ENCODE measurements at places on chromosomes 6 and 20.
A peak's percentile ranks its signal among the peaks of the same experiment; 100 is the strongest.

DNA sequence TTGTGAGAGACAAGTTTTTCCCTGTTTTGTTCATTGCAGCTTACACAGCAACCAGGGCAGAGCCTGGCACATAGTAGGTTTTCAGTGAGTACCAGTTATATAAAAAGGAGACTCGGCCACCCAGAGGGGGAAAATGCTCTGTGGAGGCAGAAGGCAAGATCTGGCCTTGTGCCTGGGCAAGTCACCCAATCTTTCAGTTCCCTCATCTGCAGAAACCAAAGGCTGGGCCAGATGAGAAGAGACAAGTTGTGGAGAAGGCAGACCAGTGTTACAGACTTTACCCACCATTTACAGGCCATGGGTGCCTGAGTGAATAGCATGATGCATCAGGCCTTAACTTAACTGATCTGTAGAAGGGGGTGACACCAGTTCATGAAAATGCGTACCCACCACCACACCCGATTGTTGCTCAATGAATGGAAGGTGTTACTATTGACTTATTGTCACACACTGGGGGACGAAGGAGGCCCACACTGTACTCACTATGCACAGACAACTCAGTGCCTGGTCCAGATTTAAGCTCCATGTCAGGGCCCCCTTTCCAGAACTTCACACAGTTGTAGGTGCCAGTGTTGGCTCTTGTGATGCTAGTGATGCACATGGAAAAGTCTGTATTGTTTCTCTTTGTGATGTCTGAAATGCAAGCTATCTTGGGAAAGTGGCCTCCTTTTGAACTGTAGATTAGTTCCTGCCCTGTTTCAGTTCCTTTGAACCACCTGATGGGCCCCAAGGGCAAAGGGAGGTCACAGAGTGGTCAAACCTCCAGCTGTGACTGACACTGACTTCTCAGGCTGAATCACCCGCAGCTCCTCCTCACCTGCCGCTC, 64.3 kb upstream of the SIRPG start:
- DNase-seq: no peak
- H3K27ac ChIP-seq: no peak overlapping the region
- H3K36me3 ChIP-seq: no peaks in the 10 kb centered on the region

DNA sequence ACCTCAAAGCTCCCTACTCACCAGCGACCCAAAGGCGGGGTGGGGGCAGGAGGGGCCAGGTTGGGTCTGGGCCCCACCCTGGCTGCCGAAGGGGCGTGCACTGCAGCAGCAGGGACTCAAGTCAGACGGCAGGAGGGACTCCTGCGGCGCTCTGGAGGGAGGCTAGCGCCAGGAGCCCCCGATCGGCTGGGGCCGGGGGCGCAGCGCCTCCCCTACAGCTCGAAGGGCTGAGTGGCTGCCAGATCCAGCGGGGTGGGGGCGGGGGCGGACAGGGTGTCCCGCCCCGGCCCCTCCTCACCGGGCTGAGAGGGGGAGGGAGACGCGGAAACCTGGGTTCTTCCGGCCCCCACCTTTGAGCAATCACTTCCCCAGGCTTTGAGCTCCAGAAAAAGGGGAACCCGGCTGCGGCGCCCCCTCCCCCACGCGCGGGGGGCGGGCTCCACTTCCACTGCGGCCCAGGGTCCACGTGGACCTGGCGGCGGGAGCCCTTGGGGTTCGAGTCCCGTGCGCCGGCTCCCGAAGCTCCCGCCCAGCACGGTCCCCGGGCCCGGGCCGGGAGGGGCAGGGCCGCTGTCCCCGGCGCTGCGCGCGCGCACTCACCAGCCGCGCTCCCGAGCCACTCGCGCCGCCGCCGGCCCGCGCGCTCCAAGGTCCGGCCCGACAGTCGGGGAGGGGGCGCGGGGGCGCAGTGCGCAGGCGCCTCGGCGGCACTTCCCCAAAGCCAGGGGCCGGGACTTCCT, at the start of gene RGS19:
Gene RGS19, minus strand, starts transcription at position 246 of the 740 bp plus-strand sequence. CDS start 2,632 bp downstream, outside the sequence.
- H3K27me3 ChIP-seq: peaks cover 24% of the 10 kb centered on the region
- peaks cover 22% of the 10 kb centered on the region for H3K4me1 ChIP-seq
- H3K27ac ChIP-seq: no peak within 1 kb of the TSS
- H3K36me3 ChIP-seq: no peaks in the 10 kb centered on the region
- H3K4me3 ChIP-seq: peak within 1 kb of the TSS; percentile 83
- DNase-seq: peak; percentile 83

GRCh38 chr6:70257768-70258273, 45.1 kb downstream of the COL9A1 start:
- no peak overlapping the region for H3K4me3 ChIP-seq
- no peak for DNase-seq
- peaks cover 2% of the 10 kb centered on the region for H3K27me3 ChIP-seq
- no peak overlapping the region for H3K27ac ChIP-seq
- peaks cover 11% of the 10 kb centered on the region for H3K4me1 ChIP-seq
- no peaks in the 10 kb centered on the region for H3K36me3 ChIP-seq

- peaks cover 8% of the 10 kb centered on the region for H3K27me3 ChIP-seq
- peaks cover 38% of the 10 kb centered on the region for H3K4me1 ChIP-seq
- no peak for DNase-seq
- peak overlapping the region; percentile 64 for H3K27ac ChIP-seq
- no peaks in the 10 kb centered on the region for H3K36me3 ChIP-seq
These were observed 55.5 kb downstream of the PRDM1 start for GRCh38 chr6:106141441-106142237.

GRCh38 chr6:29839917-29840316, 12.3 kb downstream of the HLA-G start:
- no peak overlapping the region for H3K27ac ChIP-seq
- DNase-seq: no peak
- H3K4me1 ChIP-seq: no peaks in the 10 kb centered on the region
- peaks cover 71% of the 10 kb centered on the region for H3K27me3 ChIP-seq
- no peak overlapping the region for H3K4me3 ChIP-seq
- no peaks in the 10 kb centered on the region for H3K36me3 ChIP-seq

GRCh38 chr6:161215876-161216615, 57.8 kb downstream of the AGPAT4 start:
- peaks cover 53% of the 10 kb centered on the region for H3K36me3 ChIP-seq
- H3K4me3 ChIP-seq: no peak overlapping the region
- no peaks in the 10 kb centered on the region for H3K4me1 ChIP-seq
- no peak for DNase-seq
- H3K27ac ChIP-seq: no peak overlapping the region
- H3K27me3 ChIP-seq: no peaks in the 10 kb centered on the region

- no peak for DNase-seq
- no peak overlapping the region for H3K27ac ChIP-seq
- H3K4me3 ChIP-seq: no peak overlapping the region
- no peaks in the 10 kb centered on the region for H3K27me3 ChIP-seq
- H3K4me1 ChIP-seq: no peaks in the 10 kb centered on the region
These were observed 47.5 kb upstream of the ADGRF5 start for GRCh38 chr6:46969206-46969605.

DNA sequence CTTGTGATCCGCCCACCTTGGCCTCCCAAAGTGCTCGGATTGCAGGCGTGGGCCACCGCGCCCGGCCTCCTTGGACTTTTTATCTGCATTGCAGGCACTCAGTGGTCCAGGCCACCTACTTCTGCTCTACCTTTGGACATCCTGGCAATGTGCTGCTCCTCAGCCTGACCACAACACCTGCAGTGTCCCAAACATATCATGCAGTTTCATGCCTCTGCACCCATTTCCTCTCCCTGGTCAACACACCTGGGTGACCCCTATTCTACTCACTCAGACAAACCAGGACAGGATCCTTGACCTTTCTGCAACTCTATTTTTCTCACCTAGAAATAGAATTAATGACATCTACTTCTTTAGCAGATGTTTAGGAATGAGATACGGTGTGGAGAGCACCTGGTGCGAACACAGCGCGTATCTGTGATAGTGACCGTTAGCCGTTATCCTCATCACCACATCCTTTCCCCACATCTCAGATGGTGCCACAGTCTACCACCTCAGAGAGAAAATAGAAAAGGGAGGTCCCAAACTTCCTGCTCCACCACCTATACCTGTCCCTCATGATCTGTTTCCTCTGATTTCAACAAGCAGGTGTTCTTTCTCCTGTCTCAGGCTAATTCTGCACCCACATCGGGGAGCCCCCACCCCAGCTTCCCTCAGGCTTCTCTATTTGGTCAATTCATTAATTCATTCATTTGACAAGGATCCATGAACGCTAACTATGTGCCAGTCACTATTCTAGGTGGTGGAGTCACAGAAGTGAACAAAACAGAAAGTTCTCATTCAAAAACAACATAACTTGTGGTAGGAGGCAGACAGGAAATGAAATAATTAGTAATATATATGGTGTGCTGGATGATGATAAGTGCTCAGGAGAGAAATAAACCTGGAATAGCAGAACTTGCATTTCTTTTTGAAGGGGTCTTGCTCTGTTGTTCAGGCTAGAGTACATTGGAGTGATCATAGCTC, 4.3 kb upstream of the BTN3A2 start:
- H3K27me3 ChIP-seq: no peaks in the 10 kb centered on the region
- no peaks in the 10 kb centered on the region for H3K36me3 ChIP-seq
- no peak overlapping the region for H3K4me3 ChIP-seq
- no peak for DNase-seq
- H3K4me1 ChIP-seq: no peaks in the 10 kb centered on the region

- no peak for DNase-seq
- peaks cover 3% of the 10 kb centered on the region for H3K36me3 ChIP-seq
- no peaks in the 10 kb centered on the region for H3K27me3 ChIP-seq
- peak overlapping the region; percentile 77 for H3K27ac ChIP-seq
- peak overlapping the region; percentile 68 for H3K4me3 ChIP-seq
These were observed 406.5 kb downstream of the MAFB start for GRCh38 chr20:40282541-40282940.

- peak overlapping the region; percentile 90 for H3K4me3 ChIP-seq
- H3K27ac ChIP-seq: peak overlapping the region; percentile 61
- H3K4me1 ChIP-seq: peaks cover 15% of the 10 kb centered on the region
These were observed 2.6 kb upstream of the LIN28B start for GRCh38 chr6:104954190-104954797.

DNA sequence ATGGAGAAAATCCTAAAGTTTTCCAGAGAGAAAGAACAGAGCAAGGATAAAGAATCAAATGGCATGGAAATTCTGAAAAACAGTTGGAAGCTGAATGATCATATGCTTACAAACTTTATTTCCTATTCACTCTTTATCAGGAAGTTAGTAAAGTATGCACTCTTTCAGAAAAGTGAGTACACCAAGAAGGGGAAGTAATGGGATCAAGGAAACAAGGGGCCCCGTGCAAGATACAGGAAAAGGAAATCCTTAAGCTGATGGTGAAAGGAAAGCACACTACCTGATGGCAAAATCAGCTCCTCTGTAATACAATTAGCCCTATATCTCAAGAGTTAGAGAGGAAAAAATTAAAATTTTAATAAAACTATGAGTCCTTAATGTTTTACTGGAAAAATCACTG, 14.0 kb downstream of the CALHM6 start:
- no peaks in the 10 kb centered on the region for H3K36me3 ChIP-seq
- H3K4me1 ChIP-seq: peaks cover 20% of the 10 kb centered on the region

GRCh38 chr6:125668071-125668470, 81.4 kb upstream of the HEY2 start:
- peaks cover 21% of the 10 kb centered on the region for H3K4me1 ChIP-seq
- no peak overlapping the region for H3K4me3 ChIP-seq
- DNase-seq: no peak
- H3K27ac ChIP-seq: no peak overlapping the region

- peaks cover 6% of the 10 kb centered on the region for H3K4me1 ChIP-seq
- no peak overlapping the region for H3K27ac ChIP-seq
- no peak for DNase-seq
- H3K36me3 ChIP-seq: no peaks in the 10 kb centered on the region
These were observed 2.0 kb downstream of the CST5 start for GRCh38 chr20:23877524-23877923.

GRCh38 chr20:6489361-6490171, 277.9 kb upstream of the BMP2 start:
- H3K4me3 ChIP-seq: no peak overlapping the region
- peaks cover 17% of the 10 kb centered on the region for H3K4me1 ChIP-seq
- no peaks in the 10 kb centered on the region for H3K36me3 ChIP-seq
- peaks cover 18% of the 10 kb centered on the region for H3K27me3 ChIP-seq
- no peak overlapping the region for H3K27ac ChIP-seq

DNA sequence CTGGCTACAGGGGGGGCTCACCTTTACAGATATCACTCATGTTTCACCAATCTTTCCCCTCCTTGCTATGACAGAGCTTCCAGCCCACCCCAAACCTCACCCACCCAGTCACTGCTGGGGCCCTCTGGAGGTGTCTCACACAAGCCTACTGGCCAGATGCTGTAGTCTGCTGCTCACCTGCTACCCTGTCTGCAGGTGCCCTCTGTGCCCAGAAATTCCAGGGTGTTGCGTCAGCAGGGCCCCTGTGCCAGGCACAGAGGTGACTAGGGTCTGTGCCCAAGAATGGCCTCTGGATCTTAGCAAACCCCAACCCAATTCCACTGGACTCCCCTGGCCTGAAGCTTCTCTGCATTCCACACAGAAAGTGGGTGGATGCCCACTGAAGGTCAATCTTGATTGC, 21.4 kb downstream of the UNC5CL start:
- peaks cover 17% of the 10 kb centered on the region for H3K36me3 ChIP-seq
- peaks cover 21% of the 10 kb centered on the region for H3K4me1 ChIP-seq
- no peak overlapping the region for H3K4me3 ChIP-seq
- no peak overlapping the region for H3K27ac ChIP-seq
- DNase-seq: no peak

DNA sequence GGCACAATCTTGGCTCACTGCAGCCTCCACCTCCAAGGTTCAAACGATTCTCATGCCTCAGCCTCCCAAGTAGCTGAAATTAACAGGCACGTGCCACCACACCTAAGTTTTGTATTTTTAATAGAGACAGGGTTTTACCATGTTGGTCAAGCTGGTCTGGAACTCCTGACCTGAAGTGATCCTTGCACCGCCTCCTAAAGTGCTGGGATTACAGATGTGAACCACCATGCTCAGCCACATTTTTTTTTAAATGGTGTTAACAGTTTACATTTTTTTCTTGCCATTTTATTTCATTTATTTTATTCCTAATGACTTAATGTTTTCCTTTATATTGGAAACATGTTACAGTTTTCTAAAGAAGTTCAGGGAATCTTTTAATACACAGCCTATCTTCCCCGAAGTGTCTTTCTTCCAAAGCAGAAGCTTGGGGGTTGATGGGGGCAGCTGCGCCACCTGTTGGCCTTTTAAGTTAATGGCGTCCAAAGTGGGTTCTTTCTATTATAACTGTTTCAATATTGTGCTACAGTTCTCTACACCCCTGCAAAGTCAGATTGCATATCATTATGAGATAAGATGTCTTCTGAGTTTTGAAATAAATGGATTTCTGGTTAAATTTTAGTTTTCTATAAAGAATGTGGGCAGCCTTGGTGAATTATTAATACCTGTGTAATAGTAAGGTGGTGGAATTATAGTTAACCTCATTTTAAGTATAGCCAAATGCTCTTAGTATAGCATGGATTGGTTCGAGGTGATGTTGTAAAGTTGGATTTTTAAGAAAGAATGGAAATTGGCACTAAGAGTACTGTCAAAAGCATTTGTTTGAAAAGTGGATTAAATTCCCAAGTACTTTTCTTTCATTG, 42.0 kb upstream of the PLCG1 start:
- peaks cover 9% of the 10 kb centered on the region for H3K4me1 ChIP-seq
- DNase-seq: no peak
- no peak overlapping the region for H3K4me3 ChIP-seq
